ENCODE measurements at places on chromosomes 6 and 20.

- DNase-seq, result no peak
Observed at GRCh38 chr6:52596371-52597028, 19.6 kb upstream of the TRAM2 start.

- no peak for DNase-seq
Observed at GRCh38 chr20:45253261-45253660, 1.1 kb downstream of the SLPI start.

- no peak for DNase-seq
Observed at GRCh38 chr6:106122938-106123656, 37.0 kb downstream of the PRDM1 start.

- no peak for DNase-seq
Observed at GRCh38 chr6:53315086-53315724, 33.5 kb downstream of the ELOVL5 start.

- no peak for DNase-seq
Observed at GRCh38 chr6:82006027-82006738, 241.4 kb downstream of the IBTK start.

- no peak for DNase-seq
Observed at GRCh38 chr20:59735917-59736316, 131.6 kb downstream of the PHACTR3 start.

DNA sequence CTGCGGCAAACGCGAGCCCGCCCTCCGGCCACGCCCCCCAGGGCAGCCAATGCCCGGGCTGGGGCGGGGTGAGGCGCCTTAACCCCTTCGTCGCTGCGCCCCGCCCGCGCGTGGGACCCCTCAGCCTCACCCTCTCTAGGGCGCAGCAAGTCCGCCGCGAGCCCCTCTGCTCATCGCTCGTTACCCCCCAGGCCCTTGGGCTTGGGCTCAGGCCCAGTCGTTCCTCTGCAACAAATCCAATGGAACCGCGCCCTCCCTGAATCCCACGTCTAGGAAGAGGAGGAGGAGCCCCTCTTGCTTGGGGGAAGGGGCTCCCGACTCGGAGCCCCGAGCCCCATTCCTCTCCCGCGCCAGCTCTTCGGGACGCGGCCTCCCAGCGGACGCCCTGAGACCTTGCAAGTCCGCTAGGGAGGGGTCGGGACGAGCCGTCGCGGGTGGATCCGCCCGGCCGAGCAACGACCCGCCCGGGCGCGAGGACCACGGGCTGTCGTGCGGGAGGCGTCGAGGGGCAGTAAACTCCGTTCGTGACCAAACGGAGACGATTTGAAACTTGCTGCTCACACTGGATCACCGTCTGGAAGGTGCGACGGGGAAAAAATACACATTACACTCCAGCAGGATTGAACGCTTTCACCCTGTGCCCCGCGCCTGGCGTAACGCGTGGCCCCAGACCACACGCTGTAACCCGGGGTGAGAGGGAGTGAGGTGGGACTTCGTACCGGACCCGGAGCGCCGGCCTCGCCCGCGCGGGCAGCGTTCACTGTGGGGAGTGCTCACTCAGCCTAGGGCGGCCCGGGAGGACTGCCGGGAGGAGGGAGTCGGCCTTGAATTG is 477 bp upstream of the LZTS3 start:
- peak; percentile 83 for DNase-seq

DNA sequence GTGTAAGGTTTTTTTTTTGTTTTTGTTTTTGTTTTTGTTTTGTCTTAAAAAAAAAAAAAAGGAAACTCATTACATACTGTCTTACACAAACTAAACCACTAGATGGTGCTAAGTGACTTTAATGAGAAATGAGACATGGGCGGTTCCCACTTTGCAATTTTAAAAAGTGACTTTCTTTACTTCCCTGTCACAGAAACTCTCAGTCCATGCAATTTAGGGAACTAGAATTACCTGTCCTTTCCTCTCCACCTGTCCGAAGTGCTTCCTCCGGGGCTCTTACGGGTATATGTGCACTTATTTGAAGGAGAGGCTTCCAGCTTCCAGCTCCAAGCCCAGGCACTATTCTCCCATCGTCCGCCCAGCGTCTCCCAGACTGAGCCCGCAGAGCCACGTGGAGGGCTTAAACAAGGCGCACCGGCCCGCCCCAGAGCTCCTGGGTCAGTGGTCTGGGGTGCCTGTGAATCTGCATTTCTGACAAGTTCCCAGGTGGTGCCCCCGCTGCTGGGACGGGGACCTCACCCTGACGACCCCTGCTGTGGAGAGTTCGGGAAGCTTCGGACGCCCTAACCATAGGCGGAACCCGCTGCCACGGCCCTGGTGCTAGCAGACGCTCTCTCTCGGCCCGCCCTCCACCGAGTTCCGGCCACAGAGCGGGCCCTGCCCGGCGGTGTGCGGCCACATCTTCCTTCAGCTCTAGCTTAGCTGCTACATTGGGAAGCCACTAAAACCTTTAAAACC is 26.1 kb downstream of the BFSP1 start:
- peak; percentile 69 for DNase-seq

DNA sequence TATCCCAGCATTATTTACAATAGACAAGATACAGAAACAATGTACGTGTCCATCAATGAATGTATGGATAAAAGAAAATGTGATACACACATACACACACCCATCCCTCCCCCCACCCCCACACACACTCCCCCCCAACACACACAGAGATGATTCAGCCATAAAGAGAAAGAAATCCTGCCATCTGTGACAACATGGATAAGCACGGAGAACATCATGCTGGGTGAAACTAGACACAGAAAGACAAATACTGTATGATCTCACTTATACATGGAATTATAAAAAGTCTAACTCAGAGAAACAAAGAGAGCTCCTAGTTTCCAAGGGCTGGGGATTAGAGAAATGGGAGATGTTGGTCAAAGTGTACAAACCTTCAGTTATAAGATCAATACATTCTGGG is 104.8 kb upstream of the LY86 start:
- no peak for DNase-seq

GRCh38 chr6:163398115-163398514 is 16.4 kb upstream of the QKI start:
- no peak for DNase-seq

Data from CD4-positive, alpha-beta T cell treated with Interleukin-4 for 4 hours (primary cell).